ENCODE measurements at places on chromosomes 12 and 14.

- no peak for DNase-seq
Observed at GRCh38 chr14:68784226-68784910, 8.5 kb downstream of the ZFP36L1 start.

GRCh38 chr12:116325336-116325664 is 47.8 kb upstream of the MED13L start:
- no peak for DNase-seq

- no peak for DNase-seq
Observed at GRCh38 chr12:77339610-77340009, 274.2 kb upstream of the E2F7 start.

DNA sequence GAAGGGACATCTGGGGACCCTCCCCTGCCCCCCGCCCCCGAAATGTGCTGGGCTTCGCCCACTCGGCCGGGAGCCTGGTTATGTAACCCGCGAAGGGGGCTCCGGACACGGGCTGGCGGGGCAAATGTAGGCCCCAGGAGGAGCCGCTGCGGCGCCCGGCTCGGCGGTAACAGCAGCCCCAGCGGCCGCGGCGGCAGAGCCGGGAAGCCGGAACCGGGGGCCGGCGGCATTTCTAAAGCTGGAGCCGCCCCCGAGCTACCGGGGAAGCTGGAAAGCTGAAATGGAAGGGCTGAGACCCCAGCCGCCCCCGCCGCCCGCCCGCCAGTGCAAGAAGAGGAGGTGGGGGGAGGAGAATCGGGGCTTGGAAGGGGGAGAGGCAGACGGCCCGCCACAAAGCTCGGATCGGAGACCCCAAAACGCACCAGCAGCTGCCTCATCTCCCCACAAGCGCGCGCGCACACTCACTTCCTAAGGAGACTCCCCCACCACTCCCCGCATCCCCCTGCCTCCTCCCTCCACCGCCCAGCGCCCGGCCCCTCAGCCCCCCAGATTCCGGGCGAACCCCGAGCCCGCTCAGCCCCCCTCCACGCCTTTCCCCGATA is 1.5 kb downstream of the KDM2B start:
- peak; percentile 14 for DNase-seq

GRCh38 chr12:1443421-1444141 is 150.8 kb downstream of the FBXL14 start:
- DNase-seq, result no peak

GRCh38 chr14:65478596-65478995 is 66.1 kb downstream of the FUT8 start:
- peak; percentile 64 for DNase-seq

- DNase-seq, result no peak
Observed at GRCh38 chr14:50602035-50602434, 42.1 kb downstream of the ATL1 start.

DNA sequence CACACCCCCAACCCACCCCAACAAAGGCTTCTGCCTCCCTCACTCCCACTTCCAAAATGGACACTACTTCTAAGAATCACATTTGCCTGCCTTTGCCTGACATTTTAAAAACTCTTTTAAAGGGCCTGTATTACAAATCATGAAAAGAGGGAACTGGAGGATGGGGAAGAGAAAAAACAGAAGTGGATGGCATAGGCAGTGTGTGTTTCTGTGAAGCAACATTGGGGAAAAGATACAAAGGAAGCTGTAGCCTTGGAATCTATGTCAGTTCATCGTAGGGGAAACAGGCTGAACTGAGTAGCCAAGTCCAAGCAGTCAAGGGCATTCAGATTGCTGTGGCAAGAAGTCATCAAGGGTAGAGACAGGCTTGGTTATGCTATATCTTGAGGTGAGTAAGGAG is 273.9 kb downstream of the BTG1 start:
- DNase-seq, result no peak

GRCh38 chr12:98059659-98060343 is 455.6 kb upstream of the TMPO start:
- no peak for DNase-seq

GRCh38 chr14:23182372-23183157 is 895 bp downstream of the SLC7A8 start:
- DNase-seq, result peak; percentile 62

- no peak for DNase-seq
Observed at GRCh38 chr14:101103321-101103901, 199.9 kb upstream of the RTL1 start.

DNA sequence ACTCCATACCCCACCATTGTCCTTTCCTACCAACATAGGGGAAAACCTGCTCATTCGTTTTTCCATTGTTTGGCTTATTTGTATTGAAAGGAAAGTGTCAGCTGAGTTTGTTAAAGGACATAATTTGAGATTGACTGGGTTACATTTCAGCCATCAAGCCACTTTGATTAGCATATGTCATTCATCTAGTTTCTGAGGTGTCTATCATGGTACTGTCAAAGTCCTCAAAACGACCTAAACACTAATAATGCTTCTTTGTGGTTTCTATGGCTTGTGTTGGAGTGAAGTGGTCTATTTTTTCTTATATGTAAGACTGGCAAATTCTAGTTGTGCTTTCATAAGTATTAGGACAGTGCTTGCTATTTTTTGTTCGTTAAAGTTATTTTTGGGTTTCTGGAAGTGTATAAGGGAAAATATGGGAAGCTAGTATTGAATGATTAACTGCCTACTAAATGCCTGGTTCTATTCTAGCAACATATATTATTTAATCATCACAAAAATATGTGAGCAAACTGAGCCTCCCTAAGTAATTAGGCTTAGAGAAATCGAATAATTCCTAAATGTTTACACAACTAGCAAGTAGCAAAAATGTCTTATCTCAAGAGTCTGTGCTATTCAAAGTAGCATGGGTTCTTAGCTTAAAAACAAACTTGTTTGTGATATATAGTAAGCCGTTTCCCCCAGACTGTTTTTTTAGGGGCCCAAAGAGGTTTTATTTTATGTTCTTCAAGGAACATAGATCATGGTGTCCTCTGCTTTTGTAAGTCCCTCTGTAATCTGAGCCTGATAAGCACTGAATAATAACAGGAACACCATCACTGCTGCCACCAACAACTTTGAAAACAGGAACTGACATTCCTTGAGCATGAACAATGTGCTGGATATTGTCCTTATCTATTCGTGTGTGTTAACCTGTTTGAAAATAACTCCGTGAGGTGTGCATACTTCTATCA is 67.1 kb downstream of the DERA start:
- DNase-seq, result no peak

Data from NCI-H345 (cell line).